ENCODE measurements at places on chromosomes 3 and 15.

GRCh38 chr15:38477637-38478036, 23.7 kb downstream of the FAM98B start:
- no peak for DNase-seq

GRCh38 chr3:44482721-44483120, 5.3 kb upstream of the ZNF445 start:
- DNase-seq, result no peak

- peak; percentile 31 for DNase-seq
Observed at GRCh38 chr3:61979638-61980037, 393.7 kb downstream of the FEZF2 start.

DNA sequence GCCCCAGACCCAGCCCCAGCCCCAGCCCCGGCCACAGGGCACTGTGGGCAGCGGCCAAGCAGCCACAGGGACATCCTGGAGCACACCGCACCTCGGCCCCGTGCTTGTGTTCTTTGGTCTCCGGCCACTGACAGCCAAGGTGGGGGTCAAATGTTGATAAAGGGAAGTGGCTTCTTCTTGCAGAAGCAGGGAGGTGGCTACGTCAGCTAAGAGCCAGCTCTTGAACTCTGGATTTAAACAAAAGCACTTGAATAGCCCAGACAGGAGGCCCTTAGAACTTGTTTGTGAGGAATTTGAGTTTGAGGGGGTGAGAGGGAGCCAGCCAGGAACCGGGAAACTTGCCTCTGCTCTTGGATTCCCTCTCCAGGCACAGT, 135.8 kb upstream of the ABHD17C start:
- no peak for DNase-seq

DNA sequence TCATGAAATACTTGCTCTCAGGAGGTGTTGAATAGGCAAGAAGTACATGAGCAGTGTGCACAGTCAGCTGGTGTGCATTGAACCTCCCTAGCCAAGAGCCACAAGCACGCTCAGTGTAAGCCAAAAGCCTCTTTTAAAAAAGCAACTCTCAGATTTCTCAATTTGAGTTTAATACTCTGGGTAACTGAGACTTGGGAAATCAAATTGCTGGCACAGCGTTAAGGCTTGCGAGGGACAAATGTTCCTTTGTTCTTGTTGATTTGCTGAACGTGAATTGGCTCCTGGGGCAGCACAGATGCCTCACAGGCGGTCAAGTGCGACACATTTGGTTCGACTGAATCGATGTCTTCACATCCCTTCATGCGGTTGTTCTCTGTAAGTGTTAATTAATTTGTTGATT, at the start of gene FAM240A:
Gene FAM240A (plus strand): TSS at position 202 of the 400 bp plus-strand sequence. CDS start 159 bp downstream, at position 361.
- no peak for DNase-seq

DNA sequence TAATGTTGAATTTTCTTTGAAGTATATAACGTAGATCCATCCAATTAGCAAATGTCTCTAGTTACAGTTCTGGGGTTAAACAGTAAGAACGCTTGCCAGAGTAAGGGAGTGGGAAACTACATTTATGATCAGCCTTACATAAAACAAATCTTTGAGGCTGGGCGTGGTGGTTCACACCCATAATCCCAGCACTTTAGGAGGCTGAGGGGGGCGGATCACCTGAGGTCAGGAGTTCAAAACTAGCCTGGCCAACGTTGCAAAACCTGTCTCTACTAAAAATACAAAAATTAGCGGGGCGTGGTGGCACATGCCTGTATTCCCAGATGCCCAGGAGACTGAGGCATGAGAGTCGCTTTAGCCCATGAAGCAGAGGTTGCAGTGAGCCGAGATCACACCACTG, 50.1 kb upstream of the GATM start:
- DNase-seq, result no peak

- DNase-seq, result no peak
Observed at GRCh38 chr3:82293867-82294266, 532.4 kb upstream of the GBE1 start.

- DNase-seq, result no peak
Observed at GRCh38 chr15:89126009-89126408, 37.8 kb downstream of the ABHD2 start.

DNA sequence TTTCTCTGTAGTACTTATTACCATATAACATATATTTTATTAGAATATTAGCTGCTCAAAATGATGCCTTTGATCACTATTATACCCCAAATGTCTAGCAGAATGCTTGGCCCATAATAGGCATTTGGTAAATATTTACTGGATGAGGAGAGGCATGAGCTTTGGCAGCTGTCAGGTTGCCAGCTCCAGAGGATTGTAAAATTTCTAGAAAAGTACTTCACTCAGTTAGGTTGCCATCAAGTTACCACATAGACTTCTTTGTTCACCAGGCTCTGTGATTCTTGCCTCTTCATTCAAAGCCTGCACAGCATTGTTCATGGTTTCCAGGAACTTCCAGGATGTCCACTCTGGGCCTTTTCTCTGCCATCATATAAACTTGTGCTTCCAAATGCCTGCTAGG, 582.8 kb downstream of the PDCD6IP start:
- no peak for DNase-seq

- DNase-seq, result peak; percentile 98
Observed at GRCh38 chr3:105598042-105598796, 231.5 kb downstream of the ALCAM start.

GRCh38 chr3:82581350-82581749, 819.9 kb upstream of the GBE1 start:
- DNase-seq, result no peak

DNA sequence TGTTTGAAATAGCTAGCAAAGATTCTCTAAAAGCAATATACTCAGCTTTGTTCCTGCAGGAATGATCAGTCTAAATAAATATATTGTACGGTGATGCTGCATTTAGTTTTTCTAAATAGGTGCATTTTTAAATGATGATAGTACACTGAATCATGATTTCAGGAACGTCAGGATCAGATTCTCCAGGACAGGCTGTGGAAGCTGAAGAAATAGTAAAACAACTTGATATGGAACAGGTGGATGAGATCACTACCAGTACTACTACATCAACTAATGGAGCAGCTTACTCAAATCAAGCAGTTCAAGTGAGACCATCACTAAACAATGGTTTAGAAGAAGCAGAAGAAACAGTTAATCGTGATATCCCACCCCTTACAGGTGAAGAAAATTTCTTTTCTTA, 46.3 kb upstream of the EIF3J start:
- DNase-seq, result peak; percentile 69

GRCh38 chr3:126061301-126062032, 22.5 kb downstream of the SLC41A3 start:
- no peak for DNase-seq

DNA sequence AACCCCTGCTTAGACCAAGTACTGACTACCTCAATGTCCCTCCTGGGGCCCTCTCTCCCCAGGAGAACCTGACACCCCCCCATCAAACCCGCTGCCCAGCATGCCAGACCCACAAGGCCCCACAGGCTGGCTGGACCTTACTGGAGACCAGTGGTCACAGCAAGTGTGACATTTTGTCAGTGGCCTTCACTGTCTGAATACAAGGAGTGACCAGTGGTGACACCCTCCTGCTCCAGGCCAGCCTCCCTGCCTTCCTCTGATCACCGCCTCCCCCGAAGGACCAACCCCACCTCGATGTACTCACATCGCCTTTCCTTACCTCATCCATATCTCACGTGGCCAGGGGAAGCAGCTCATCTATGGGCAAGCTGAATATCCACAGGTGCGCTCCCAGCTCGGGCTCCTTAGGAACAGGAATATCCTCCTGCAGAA, 62.1 kb upstream of the HERC1 start:
- DNase-seq, result no peak

- peak; percentile 1 for DNase-seq
Observed at GRCh38 chr3:117439812-117440211, 730.2 kb downstream of the TUSC7 start.

GRCh38 chr3:169356284-169356955, 307.1 kb downstream of the MECOM start:
- no peak for DNase-seq

- no peak for DNase-seq
Observed at GRCh38 chr3:124113485-124113884, 121.6 kb upstream of the ROPN1 start.

- no peak for DNase-seq
Observed at GRCh38 chr15:75850708-75851107, 7.5 kb downstream of the UBE2Q2 start.

GRCh38 chr3:139528281-139528680, 11.3 kb downstream of the RBP1 start:
- DNase-seq, result no peak

DNA sequence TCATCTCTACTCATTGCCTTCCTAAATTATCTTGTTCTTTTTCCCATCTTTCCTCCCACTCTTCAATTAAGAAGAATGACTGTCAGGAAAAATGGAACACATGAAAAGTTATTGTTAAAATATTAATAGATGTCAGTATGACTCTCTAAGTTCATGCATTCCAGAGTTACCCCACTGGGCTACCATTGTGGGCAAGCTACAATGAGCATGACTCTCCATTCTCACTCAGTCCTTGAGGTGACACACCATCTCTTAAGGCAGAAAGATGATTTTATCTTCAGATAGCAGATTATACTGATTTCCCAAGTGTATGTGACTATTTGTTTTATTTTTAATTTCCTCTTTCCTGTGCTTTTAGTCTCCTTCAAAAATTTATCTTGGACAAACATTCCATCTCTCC, 144.3 kb downstream of the ALCAM start:
- peak; percentile 76 for DNase-seq

GRCh38 chr3:143693506-143693905, 154.8 kb downstream of the SLC9A9 start:
- DNase-seq, result no peak

GRCh38 chr3:50242851-50243542, 7.0 kb downstream of the GNAI2 start:
- DNase-seq, result peak; percentile 83

- DNase-seq, result peak; percentile 71
Observed at GRCh38 chr3:58041826-58042324, 33.7 kb downstream of the FLNB start.

DNA sequence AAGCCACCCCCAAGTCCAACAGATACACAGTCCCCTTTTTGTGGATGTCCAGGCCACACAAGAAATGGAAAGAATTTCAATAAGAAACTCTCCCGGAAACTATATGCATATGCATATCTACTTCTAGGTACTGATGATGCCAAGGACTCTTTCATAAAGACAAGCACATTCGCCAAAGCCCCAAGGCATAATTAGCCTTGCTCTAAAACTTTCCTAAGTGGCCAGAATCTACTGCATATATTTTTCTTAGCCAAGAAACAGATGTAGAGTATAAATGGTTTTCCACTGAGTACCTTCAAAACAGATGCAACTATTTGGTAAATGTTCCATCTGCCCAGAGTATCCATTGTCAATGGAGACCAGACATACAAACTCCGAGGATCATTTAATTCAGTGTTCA, 73.9 kb downstream of the MAGI1 start:
- no peak for DNase-seq

Data from ELR (cell line).